Stimulated activated memory B cell treated with anti-CD40 and anti-IgM and Interleukin-4, amounts not matched to agents 10 μg/mL and 1 μg/mL and 100 μg/mL, for 72 hours (primary cell): ENCODE measurements at places on chromosomes 11 and 22.

DNA sequence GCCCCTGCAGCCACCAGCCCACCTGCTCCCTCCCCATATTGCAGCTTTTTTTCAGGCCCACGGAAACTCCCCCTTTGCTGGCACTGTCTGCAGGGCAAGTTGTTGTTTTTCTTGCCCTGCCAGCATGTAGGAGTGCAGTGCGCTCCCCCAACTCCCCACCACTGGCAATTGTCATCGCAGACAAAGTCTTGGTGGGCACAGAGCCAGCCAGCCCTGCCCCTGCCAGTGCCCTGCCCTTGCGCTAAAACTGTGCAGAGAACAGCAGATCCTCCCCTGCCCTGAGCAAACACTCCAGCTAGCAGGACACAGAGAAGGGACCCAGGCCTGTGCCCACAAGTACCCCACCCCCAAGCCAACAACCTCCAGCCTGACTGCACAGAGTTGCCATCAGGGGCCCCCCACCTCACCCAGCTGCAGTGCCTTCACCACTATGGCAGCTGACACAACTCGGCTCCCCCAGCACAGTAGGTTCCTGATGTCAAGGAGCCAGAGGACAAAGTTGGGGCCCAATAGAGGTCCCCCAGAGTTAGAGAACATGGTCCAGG lies 158.1 kb upstream of the ARHGAP42 start:
- no peak for ATAC-seq

DNA sequence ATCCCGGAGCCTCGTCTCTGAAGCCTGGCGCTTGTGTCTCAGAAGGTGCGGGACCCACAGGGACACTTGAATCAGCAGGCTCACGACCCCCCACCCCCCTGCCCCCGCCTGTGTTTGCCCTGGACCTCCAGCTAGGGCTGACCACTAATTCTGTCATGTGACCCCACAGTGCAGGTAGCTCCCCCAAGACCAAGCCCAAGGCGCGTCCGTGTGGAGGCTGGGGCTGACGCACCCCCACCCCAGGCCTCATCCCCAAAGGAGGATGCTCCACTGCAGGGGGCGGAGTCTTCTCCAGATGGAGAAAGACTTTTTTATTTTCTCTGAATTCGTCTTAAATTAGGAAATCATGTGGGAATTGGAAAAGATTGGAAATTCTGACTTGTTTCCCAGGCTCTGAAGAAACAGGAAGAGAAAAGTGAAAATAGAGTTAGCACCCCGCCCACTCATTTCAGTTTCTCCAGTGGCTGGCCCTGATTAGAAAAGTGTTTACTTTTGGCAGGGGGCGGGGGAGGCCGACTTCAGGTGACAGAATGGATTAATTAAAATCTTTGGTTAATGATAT lies 1.0 kb upstream of the RELA start:
- peak; percentile 60 for ATAC-seq

GRCh38 chr11:37124384-37124783 lies 526.3 kb upstream of the RAG2 start:
- ATAC-seq: no peak

DNA sequence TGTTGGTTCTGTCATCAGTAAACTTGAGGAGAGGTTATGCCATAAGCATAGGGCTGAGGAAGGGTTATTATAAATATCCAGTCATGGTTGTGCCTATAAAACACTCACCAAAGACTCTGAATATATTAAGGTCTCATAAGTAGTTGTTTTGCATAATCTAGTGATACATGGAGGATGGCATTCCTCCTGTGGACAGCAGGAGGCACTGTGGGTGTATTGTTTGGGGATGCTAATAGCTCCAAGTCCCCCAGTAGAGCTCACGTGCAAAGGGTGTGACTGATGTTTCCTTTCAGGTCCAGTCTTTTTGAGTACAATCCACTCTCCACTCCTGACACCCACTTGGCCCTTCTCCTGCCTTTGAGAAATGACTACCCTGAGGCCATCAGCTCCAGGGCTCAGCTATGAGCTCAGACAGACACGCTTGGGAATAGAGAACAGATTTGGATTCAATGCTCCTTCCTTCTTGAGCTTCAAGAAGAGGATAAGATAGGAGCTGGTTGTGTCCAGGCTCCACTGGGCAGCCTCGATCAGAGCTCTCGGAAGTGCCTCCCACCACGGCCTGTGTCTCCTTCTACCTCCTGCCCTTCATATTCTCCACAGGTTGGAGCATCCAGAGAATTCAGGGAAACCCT lies 85.2 kb upstream of the IGLL5 start:
- no peak for ATAC-seq

DNA sequence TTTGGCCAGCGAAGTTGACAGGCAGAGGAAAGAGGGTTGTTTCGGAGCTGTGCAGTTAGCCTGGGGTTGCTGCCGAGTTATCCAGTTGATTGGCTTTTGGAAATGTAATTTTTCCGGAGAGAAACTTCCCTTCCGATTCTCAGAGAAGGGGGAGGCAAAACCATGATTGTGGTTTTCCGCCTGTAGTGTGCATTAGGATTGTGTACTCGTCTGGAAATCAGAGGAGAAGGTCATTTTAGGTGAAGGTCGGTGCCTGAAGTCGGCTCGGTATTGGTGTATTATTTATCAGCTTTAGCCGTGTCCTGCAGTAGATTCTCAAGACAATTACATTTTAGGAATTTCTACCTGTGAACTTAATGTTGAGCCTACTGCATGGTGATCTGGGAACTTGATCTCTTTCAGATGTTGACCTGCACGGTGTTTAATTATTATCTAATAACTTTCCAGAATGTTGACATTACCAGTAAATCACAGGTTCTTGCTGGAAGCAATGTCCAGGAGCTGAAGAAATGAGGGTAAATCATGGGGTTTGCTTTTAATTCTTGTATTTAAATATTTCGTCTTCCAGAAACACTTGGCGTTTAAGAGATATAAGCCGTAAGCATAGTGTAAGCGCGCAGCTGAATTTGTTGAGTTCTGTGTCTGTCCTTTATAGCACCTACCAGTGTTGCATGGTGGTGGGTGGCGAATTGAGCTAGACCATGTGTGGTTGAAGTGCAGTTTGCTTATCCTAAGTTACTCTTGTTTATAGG lies 1.3 kb downstream of the ARHGEF12 start:
- ATAC-seq: no peak

DNA sequence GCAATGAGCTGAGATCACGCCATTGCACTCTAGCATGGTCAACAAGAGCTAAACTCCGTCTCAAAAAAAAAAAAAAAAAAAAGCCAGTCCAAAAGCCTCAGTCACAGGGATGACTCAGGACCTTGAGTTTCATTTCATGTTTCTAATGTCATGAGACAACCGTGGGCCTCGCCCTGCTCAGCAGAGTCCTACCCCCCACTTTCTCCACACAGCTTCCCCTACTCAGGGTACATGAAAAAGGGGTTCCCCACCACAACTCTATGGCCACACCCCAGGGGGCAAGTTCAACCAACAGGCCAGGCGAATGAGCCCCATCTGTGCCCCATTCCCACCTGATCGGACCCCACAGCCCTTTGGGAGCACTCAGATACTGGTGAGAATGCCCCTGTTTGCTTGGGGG lies 24.3 kb upstream of the ADA2 start:
- peak; percentile 96 for ATAC-seq

GRCh38 chr11:69325446-69325845 lies 31.5 kb downstream of the MYEOV start:
- ATAC-seq: no peak

- ATAC-seq: no peak
Measured at GRCh38 chr11:90428836-90429235, 206.0 kb upstream of the CHORDC1 start.

DNA sequence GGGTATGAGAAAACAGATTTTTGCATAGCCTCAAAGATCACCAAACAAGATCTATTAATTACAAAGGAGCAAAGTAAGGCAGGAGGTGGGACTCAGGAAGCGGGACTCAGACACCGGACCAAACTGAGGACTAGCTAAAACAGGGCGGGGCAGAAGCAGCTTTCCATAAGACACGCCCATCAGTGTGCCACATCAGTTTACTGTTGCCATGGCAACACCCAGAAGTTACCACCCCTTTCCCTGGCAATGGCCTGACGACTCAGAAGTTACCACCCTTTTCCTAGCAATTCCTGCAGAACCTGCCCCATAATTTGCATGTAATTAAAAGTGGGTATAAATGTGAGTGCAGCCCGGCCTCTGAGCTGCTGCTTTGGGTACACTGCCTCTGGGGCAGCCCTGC lies 173.9 kb downstream of the SHANK2 start:
- ATAC-seq: no peak

GRCh38 chr11:11513422-11513821 lies 108.4 kb downstream of the GALNT18 start:
- no peak for ATAC-seq

- no peak for ATAC-seq
Measured at GRCh38 chr11:112514011-112514740, 253.5 kb upstream of the PLET1 start.

DNA sequence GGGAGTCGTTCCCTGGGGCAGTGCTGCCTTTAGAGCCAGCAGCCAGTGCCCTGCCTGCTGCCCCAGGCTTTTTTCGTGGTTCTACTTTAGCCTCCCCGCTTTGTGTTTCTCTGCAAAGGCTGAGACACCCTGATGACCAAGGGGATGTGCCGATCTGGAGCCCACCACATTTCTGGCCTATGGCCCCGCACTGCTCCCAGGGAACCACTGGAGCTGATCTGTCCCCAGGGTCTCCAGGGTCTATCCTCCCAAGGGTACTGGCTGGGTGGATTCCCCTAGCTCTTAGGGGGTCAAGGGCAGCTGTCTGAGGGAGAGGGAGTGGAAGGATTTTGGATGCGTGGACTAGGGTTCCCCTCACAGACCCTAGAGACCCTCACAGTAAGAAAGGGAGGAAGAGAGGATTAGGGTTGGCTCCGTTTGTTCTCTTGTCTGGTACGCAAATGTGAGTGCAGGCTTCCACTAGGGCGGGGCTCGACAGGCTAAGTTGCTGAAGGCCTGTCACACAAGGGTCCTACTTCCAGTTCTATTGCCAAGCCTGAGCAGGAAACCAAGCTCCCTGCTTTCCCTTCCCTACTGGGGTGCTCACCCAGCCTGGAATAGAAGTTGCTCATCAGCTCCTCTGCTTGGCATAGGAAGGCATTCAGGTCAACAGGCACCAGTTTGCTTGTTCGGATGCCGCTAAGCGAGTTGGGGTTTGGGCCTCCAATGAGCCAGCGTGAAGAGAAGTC lies 19.3 kb downstream of the TREH start:
- no peak for ATAC-seq

GRCh38 chr11:269146-269890 lies 8.9 kb upstream of the NLRP6 start:
- ATAC-seq: peak; percentile 85
